Pancreas (tissue), 10 donors: ENCODE measurements at places on chromosomes 12 and 14.

GRCh38 chr14:101120641-101121507, 217.4 kb upstream of the RTL1 start:
- DNase-seq = no peak

DNA sequence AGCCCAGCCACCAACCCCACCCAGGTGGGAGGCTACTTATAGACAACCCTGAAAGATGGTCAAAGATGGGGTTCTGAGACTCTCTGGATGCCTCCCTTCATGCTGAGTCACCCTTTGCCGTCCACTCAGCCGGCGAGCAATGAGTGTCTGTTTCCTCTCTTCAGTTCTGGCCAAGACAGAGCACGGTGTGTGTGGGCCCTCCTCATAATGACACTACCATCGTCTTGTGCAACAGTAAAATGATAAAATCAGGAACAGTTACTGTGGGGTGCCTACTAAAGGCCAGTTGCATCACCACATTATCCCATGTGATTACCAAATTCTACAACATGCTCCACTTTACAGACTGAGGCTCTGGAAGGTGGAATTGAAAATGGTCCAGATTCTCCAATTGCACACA, 7.0 kb upstream of the BDKRB1 start:
- no peak for DNase-seq

DNA sequence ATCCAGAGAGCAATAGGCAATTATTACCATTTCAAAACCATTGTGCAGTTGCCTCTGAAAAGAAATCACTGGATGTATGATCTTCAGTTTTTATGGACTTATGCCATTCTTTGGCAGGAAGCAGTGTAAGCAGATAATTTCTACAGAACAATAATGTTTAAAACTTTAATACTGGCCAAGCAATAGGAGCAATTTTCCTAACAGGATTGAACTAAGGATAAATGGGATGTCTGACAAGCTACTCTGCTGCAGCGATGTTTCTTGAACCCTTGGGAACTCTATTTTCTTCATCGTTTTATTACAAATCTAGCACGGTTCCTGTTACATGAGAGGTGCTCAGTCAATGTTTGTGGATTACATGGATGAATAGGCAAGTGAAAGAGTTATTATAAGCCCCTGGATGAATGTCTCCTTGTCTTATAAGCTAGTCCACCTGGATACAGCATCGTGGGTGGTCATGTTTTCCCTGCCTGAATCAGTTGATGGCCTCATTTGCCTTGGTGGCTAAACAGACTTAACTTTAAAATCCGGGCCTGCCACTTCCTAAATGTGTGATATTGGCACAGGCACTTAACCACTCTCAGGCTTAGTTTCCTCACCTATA, 68.2 kb upstream of the MDM1 start:
- DNase-seq = no peak

- no peak for DNase-seq
Observed at GRCh38 chr14:56846970-56847930, 37.0 kb upstream of the OTX2 start.

GRCh38 chr12:131085816-131086591, 132.3 kb downstream of the ADGRD1 start:
- no peak for DNase-seq

- DNase-seq = no peak
Observed at GRCh38 chr12:69688021-69688420, 11.1 kb downstream of the BEST3 start.

GRCh38 chr14:51261151-51261550, 21.1 kb downstream of the TMX1 start:
- no peak for DNase-seq
